ENCODE measurements at places on chromosomes 4 and X. TPM values are rescaled to one million over a fixed set of nuclear protein-coding genes. Genes with fewer than 3 reads are reported as not detected.

GRCh38 chr4:150849016-150849415 is 166.1 kb downstream of the LRBA start:
- DNase-seq, result no peak

- no peak for DNase-seq
Measured at GRCh38 chrX:65524139-65524538, 10.4 kb downstream of the LAS1L start.

DNA sequence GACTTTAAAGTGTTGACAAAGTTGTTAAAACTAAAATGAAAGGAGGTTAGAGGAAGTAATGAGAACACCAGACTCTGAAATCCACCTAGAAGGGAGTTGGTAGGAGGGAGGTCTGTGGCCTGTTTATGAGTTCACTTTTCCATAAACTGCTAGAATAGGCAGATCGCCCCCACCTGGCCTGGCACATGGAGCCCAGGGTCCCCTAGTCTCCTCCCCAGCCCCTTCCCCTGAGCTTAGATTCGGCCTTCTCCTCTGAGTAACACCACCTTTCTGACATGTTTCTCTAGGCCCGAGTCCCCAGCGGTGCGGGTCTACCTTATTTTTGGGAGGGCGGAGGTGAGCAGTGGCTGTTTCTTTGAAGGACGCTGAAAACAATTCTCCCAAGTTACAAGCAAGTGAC is 54.5 kb upstream of the FAT1 start:
- no peak for DNase-seq

- peak; percentile 54 for DNase-seq
Measured at GRCh38 chr4:8267077-8267476, 2.5 kb upstream of the HTRA3 start.

DNA sequence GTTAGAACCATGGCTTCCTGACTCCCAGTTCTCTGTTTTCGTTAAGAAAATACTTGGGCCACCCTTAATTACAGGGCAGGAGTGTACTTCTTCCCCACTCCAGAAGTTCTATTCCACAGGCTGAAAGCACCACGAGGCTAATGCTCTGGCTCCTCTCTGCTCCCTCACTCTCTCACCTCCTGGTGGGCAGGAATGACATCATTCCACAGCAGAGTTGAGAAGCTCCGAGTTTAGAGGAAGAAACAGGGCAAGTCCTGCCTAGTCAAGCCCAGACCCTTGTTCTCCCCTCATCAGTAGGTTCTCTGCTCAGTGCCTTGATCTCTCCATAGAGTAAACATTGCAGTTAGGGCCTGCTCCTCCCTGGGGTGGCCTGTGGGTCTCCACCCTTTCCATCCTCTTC is 343.8 kb upstream of the CLNK start:
- no peak for DNase-seq

GRCh38 chrX:67574696-67575095 is 30.9 kb downstream of the AR start:
- DNase-seq, result no peak

GRCh38 chr4:184471881-184472613 is 2.3 kb downstream of the IRF2 start:
- no peak for DNase-seq

DNA sequence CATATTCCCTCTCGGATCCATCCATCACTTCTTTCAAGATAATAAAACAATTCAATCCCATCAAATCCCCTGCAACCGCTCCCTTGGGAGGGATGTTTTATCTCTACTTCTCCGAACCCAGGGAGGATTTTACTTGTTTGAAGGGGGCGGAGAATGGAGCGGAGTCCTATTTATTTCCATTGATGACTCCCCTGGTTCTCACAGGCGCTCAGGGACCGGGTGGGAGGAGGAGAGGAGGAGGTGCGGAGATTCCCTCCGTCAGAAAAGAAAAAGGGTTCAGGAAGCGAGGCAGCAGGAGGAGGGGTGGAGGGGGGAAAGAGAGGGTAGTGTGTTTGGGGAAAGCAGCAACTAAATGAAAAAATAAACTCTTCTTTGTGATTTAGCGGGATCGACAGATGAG is 2.1 kb downstream of the NDNF start:
- DNase-seq, result no peak

DNA sequence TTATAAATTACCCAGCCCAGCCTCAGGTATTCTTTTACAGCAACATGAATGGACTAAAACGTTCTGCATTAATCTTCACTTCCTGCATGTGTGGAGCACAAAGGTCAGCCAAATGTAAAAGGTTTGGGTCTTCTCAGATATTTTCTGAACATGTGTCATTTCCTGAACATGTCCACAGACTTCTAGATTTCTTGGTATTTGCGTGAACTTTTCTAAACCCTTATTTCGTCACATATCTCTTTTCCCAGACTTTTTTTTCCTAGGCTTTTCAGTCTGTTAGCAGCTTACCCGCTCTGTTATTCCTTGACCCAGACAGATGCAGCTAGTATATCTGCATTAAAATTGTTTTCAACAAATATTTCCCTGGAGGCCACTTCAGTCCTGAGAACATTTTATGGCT is 57.3 kb upstream of the USP51 start:
- DNase-seq, result no peak

DNA sequence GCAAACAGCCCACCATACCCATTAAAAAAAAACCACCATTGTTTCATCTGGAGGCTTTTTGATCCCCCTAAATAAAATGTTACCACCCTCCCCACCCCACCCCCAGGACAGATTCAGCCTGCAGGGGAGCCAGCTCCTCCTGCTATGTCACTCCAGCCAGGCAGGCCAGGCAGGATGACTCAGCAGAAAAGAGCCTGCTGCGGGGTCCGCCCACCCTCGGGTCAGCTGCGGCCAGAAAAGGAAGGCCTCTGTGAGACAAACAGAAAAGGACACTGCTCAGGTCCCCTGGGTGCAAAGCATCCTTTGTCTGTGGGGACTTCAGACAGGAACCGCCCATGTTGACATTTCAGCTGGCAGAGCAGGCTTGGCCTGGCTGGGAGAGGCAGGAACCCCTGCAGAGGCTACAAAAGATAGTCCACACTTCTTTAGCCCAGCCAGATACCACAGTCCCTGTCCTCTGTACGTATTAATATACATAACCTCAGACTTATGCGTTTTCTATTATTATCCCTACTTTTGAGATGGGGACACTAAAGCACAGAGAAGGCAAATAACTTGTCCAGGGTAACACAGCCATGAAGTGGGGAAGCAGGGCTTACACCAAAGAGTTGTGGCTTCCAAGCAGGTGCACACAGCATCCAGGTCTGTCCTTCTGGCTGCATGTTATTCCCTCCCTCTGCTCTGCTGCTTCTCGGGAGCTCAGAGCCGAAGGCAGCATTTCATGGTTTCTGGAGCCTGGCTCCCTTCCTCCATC is 147.7 kb downstream of the CPEB2 start:
- DNase-seq, result peak; percentile 61

- DNase-seq, result no peak
Measured at GRCh38 chr4:3047464-3048286, 26.7 kb downstream of the HTT-AS start.

DNA sequence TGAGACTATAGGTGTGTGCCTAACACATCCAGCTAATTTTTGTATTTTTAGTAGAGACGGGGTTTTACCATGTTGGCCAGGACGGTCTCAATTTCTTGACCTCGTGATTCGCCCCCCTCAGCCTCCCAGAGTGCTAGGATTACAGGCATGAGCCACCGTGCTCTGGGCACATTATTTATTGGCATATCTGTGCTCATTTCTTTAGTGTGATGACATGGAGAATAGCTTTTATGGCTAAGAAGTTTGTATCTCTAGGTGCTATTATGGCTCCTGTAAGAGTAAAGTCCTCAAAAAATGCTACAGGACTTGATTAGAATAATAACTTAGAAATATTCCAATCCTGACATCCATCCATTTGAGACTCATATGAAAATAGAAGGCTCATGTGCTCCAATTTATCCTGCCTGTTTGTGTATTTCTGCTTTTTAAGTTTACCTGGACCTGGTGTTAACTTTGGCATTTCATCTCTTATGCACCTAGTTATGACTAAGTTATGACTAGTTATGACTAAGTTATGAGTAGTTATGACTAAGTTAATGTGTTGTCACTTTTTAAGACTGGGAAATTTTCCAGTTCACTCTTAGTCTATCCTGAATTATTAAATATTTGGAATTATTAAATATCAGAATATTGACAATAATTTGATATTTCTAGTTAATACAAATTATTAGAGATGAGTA is 36.4 kb upstream of the UNC5C start:
- DNase-seq, result no peak

DNA sequence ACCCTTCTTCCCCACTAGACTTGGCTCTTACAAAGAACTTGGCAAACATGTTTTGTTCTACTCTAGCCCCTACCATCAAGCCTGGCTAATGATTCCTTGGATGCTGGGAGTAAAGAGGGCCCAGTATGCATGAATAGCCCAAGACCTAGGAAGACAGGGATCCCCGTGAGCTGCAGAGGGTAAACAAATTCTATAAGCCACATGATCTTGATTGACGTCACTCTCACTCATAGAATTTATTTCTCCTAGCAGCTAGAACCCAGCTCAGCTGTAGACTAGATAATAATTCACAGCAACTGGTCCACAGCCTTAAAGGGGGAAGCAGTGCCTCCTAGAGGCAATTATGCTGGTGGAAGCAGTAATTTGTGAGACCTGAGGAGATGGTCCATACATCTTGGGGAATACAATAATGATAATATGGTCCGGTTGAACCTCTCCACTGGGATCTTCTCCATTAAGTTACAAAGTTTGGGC is 16.1 kb upstream of the USO1 start:
- no peak for DNase-seq

GRCh38 chr4:123110685-123111084 is 188.3 kb upstream of the NUDT6 start:
- no peak for DNase-seq

DNA sequence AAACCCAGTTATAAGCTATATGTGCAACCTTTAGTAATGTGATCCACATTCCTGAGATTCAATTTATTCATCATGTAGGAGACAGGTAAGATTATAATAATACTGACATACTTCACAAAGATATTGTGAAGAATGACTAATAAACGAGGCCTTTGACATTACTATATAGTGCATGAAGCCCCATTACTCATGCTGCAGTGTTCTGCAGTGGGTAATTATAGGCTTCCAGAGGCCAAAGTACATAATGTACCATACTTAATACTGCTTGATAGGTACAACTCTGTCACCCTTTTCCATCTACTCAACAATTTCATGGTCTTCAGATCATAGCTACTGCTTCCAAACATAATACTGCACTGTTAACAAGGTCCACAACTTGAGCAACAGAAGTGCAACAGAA is 68.9 kb downstream of the COL25A1 start:
- no peak for DNase-seq

DNA sequence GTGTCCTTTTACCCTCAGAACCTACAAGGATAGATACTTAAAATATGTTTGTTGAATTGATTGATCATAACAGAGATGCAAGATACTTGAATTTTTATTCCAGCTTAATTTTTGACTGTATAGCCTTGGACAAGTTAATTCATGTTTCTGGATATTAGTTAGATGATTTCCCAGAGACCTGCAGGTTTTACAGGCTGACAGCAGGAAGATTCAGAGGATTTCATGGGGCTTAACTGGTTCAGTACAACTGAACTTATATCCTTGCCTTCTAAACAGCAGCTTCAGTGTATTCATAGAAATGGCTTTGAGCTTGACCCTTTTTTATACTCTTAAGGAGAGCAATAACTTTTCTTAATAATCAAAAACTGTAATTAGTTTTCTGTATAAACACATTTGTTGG is 62.2 kb upstream of the IL13RA1 start:
- no peak for DNase-seq

DNA sequence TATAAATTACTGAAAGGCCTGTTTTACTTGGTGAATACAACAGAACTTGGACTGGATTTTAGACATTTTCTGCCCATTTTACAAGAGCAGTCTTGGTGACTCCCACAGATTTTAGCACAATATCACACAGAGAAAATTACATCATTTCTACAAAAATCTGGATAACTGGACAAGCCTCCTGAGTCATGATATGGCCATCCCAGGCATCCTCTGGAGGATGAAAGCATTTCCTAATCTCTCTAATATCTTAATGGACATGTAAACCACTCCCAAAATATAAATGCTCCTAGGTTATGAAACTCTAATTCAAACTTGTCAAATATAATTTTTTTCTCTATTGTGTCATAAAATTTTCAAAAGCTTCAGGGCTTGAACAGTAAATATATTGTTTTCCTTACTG is 1170.8 kb upstream of the PCDH7 start:
- no peak for DNase-seq

GRCh38 chr4:82266345-82266744 is 107.4 kb downstream of the HNRNPD start:
- DNase-seq, result no peak

Gene ANKRD37
- 15.1 TPM for total RNA-seq

Gene MAGEC3
- total RNA-seq, result not detected

Gene NIPAL1
- 0.91 TPM for total RNA-seq

Gene PASD1
- total RNA-seq, result not detected

Gene AVPR2
- not detected for total RNA-seq

Gene ASB5
- 1.4 TPM for total RNA-seq

Gene NKRF
- 3.1 TPM for total RNA-seq

Gene MGAT4D
- total RNA-seq, result not detected
